ENCODE measurements at places on chromosomes 4 and X.
A peak's percentile ranks its signal among the peaks of the same experiment; 100 is the strongest.

GRCh38 chrX:123994730-123995129 lies 33.2 kb downstream of the STAG2 start:
- DNase-seq = no peak

- no peak for DNase-seq
Observed at GRCh38 chr4:76326515-76326914, 20.0 kb downstream of the STBD1 start.

DNA sequence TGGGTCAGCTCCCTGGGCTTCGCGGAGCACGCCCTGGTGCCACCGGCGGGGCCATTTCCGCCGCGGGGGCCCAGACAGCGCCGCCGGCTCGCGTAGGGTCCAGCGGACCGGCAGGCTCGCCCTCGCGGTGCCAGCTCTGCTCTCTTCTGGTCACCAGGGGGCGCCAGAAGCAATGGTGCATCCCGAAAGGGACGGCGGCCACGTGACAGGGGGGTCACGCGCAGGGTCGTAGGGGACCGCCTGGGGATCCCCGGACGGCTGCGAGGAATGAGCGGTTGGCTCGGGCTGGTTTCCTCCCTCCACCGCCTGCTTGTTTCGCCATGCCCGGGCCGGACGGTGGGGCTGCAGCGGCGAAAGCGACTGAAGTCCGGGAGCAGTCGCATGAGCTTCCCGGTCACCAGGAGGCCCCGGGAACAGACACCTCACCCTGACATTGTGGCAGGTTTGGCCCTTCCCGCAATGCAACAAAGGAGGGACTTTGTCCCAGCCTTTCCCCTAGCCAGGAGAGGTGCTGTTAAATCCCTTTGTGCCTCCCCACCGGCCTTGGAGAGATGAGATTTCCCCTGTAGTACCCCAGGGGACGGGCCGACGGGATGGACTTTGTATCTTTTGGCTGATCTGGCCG lies 15.8 kb downstream of the ZCCHC12 start:
- peak; percentile 67 for DNase-seq

DNA sequence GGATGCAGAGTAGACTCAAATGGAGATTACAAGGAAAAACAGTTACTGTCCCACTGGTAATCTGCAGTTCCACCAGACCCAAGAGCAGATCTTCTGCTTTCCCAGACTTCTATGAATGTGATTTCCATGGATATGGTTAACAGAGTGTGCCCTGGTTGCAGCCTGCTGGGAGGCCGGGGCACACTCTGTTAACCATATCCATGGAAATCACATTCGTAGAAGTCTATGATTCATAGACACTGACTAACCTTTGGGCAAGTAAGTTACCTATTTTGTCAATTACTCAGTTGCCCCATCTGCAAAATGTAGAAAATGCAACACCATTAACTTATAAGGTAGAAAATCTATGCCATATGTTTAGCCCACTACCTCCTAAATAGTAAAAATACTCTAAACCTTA lies 443.1 kb upstream of the PITX2 start:
- DNase-seq = no peak

- DNase-seq = no peak
Observed at GRCh38 chr4:85658766-85659439, 184.0 kb downstream of the ARHGAP24 start.

DNA sequence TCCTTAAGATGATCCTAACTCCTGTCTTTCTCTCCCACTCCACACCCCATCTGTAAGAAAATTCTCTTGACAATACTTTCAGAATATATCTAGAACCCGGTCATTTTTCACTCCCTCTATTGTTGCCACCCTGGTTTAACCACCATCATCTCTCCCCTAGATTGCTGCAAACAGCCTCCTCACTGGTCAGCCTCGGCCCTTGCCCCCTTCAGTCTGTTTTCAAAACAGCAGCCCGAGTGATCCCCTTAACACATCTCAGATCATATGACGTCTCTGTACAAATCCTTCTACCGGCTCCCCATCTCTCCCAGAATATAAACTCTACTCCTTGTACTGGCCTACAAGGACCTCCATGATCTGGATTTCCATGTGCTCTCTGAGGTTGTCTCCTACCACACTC lies 35.2 kb upstream of the F9 start:
- no peak for DNase-seq

GRCh38 chr4:177041356-177041755 lies 248.6 kb upstream of the VEGFC start:
- DNase-seq = no peak

DNA sequence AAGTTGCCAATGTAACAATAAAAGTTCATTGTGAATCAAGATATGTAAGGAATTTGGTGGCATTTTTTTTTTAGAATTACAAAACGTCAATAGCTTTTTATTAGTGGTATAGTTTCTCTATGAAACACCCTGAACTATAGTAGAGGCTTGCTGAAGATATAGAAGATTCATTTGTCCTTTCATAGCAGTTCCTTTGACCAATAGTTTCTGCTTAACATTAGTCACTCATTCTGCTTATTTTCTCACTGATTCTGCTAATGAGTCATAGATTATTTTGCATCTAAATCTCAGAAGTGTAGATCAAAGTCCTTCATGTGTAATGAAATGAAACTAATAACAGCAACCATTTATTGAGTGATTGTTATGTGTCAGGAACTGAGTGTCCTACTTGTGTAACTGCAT lies 205.0 kb upstream of the TET2 start:
- no peak for DNase-seq

DNA sequence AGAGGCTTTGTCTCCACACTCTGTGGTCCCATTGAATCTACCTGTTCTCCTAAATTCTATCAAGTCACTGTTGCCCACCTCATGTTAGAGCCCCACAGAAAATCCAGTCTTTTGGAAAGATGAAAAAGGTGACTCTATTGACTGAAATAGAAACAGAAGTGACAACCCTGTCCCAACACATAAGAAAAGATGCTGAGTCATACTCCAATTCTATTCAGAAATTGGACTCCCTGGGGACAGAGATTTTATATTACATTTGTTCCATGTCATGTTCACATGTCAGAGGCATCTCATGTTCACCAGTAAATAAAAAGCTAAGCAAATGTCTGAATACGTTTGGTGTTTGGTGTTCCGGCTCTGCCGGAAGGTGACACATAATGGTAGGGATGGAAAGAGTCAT lies 2.9 kb upstream of the GRPR start:
- peak; percentile 7 for DNase-seq

DNA sequence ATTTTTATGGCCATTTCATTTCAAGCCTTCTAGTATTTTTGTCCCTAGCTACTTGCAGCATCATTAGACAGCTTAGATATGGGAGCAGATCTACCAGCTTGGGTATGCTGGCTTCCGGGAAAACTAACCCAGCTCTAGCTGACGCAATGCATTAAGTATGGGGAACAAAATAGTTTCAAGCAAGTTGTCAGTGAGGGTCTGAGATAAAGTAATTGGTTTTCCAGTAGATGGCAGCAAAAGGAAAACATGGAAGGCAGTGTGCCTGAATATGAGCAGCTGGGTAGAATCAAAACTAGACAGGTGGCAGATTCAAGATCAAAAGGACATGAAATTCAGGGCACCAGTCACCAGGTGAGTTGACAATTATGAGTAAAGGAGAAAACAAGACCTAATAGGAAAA lies 340.9 kb upstream of the CTSO start:
- DNase-seq = peak; percentile 65

DNA sequence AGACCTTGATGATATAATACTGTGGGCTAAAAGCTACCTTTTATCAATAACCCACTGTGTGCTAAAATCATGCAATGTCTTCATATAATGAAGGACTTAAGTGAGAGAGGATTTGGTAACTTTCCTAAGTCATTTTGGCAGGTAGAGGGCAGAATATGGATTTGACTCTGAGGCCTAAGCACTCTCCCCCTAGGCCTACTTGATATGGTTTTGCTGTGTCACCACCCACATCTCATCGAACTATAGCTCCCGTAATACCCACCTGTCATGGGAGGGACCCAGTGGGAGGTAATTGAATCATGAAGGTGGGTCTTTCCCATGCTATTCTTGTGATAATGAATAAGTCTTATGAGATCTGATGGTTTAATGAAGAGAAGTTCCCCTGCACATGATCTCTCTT lies 229.7 kb downstream of the GBA3 start:
- DNase-seq = no peak

- DNase-seq = no peak
Observed at GRCh38 chr4:24144381-24144780, 254.5 kb upstream of the PPARGC1A start.

GRCh38 chr4:114302472-114302871 lies 296.1 kb upstream of the UGT8 start:
- DNase-seq = no peak

GRCh38 chr4:44046491-44046890 lies 402.1 kb downstream of the KCTD8 start:
- DNase-seq = no peak

DNA sequence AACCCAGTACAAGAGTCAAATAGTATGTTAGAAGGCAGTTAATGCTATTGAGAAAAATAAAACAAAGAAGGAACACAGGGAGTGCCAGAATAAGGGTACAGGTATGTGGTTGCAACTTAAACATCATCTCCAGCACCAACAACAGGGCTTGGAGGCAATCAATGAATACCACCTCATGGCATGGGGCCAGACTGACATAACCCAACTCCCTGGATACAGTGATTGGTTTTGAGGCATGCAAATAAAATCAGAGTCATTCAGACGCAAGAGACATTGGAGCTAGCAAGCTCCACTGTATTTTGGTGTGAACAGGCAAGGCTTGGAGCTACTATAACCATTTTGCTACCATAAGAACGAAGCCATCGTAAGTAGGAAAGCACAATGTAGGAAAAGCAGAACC lies 56.7 kb downstream of the PPP3CA start:
- DNase-seq = no peak

DNA sequence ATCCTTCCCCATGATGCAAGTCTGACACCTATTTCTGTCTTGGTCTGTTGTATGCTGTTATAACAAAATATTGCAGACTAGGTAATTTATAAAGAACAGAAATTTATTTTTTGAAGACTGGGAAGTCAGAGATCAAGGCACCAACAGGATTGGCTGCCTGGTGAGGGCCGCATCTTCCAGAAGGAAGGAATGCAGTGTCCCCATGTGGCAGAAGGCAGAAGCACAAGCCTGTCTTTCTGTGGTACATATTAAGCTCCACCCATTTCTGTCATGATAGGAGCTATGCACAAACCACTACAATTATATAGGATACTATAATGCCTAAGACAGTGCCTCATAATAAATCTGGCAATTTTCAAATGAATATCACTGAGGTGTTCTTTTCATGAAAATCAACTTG lies 502.3 kb upstream of the DIAPH2 start:
- DNase-seq = peak; percentile 24

DNA sequence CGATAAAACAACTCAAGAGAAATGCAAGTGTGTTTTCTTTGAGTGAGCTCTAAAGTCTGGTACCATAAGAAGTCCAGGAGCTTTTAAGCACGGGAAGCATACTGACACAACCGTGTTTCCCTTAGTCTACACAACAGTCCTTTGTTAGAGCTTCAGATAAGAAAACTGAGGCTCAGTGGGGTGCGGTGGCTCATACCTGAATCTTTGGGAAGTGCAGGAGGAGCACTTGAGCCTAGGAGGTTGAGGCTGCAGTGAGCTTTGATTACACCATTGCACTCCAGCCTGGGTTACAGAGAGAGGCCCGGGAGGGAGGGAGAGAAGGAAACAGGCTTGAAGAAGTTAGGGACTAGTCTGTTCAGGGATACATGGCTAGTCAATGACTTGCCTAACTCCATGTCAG lies 21.9 kb downstream of the LEF1 start:
- DNase-seq = no peak

GRCh38 chr4:25524663-25525062 lies 131.0 kb upstream of the SLC34A2 start:
- no peak for DNase-seq

GRCh38 chr4:125642645-125643044 lies 327.9 kb downstream of the FAT4 start:
- no peak for DNase-seq

DNA sequence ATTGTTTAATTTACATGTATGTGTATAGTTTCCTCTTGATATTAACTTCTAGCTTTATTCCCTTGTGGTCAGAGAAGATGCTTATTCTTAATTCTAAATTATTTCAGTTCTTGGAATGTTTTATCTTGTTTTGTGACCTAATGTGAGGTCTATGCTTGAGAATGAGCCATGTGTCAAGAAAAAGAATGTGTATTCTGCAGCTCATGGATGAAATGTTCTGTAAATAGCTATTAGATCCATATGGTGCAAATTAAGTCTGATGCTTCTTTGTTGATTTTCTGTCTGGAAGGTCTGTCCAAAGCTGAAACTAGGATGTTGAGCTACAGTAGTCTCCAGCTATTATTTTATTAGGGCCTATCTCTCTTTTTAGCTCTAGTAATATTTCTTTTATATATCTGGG lies 187.3 kb upstream of the RASGEF1B start:
- no peak for DNase-seq

- DNase-seq = no peak
Observed at GRCh38 chr4:73870768-73871167, 1.6 kb downstream of the CXCL1 start.

DNA sequence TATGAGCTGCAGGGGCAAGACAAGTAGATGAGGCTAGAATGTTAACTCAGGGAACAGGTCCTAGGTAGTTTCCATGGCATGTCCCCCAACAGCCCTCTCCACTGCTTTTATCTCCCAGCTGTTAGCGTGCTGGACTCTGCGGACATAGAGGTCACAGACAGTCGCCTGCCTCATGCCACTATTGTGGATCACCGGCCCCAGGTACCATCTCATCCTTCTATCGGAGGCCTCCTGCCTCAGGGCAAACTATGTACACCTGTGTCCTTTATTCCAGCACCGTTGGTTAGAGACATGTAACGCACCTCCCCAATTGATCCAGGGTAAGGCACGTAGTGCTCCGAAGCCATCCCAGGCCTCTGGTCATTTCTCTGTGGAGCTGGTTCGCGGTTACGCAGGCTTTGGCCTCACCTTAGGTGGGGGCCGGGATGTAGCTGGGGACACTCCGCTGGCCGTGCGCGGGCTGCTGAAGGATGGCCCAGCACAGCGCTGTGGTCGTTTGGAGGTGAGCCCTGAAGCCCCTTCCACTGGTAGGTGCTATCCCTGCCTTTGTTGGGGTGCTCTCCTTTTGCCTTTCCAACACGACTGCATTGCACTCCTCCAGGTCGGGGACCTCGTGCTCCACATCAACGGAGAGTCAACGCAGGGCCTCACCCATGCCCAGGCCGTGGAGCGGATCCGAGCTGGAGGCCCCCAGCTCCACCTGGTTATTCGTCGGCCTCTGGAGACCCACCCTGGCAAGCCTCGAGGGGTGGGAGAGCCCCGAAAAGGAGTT lies 2.2 kb downstream of the MAGIX start:
- DNase-seq = no peak

DNA sequence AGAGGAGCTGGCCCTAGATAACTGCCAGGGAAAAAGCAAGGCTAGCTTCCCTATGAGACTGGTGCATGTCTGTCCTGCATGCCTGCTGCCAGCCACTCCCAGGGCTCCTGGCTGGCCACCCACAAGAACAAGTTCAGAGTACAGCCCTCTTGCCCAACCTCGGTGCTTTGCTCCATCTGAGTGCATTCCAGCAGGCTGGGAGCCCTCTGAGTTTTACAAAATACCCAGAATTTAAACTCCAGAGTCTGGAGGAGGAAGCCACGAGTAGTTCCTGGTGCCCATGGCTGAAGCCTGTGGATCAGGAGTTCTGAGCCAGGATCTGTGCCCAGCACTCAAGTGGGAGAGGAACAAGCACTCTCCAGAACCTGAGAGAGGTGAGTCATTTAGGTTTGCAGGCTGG lies 111.6 kb downstream of the MAGEE2 start:
- no peak for DNase-seq

GRCh38 chr4:146269228-146269653 lies 54.9 kb downstream of the REELD1 start:
- DNase-seq = no peak

- no peak for DNase-seq
Observed at GRCh38 chr4:82698412-82698811, 100.2 kb downstream of the SCD5 start.

GRCh38 chr4:2417765-2418649 lies at the start of gene ZFYVE28:
TSS of gene ZFYVE28 (minus strand) at chr4:2418645. CDS start at chr4:2418323, 322 bp downstream.
- peak; percentile 30 for DNase-seq
